ENCODE measurements at places on chromosomes 7 and 10.

GRCh38 chr10:11667756-11668155 is 56.3 kb upstream of the USP6NL start:
- no peak for DNase-seq

- no peak for DNase-seq
Measured at GRCh38 chr10:85961073-85961472, 405.5 kb downstream of the GRID1 start.

- no peak for DNase-seq
Measured at GRCh38 chr10:69657430-69657829, 27.4 kb downstream of the FAM241B start.

- no peak for DNase-seq
Measured at GRCh38 chr7:129949292-129950133, 3.2 kb downstream of the UBE2H start.

DNA sequence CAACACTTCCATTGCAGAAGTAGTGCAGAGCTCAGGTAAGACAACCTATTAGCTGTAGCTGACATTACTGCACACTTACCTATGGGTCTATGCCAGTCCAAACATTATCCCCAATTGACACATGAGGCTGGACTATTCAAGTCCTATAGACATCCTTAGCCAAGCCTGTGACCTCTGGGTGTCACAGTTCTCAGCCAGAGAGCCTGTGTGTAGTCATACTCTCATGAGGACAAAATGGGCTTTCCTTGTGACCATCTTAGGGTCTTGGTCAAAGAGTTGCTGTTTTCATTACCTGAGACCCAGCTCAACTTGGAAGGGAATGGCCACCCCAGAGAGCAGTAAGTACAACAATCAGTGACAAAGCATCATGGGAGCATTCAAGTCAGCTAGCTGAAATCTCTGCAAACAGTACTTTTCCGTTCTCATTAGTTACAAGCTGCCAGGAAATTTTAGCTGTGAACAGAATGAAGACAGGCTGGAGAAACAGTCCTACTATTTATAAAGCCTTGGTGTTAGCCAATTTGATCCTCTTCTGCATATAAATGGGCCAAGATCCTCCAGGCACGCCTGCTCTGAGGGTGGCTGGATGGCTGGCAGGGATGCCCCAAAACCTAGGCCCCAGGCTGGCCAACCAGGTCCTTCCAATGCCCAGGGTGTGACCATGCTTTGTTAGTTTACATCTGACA is 44.3 kb downstream of the NUDCD3 start:
- no peak for DNase-seq

- no peak for DNase-seq
Measured at GRCh38 chr10:93481637-93482144, 443 bp downstream of the MYOF start.

GRCh38 chr10:60295028-60295937 is 94.4 kb downstream of the ANK3 start:
- DNase-seq: no peak

DNA sequence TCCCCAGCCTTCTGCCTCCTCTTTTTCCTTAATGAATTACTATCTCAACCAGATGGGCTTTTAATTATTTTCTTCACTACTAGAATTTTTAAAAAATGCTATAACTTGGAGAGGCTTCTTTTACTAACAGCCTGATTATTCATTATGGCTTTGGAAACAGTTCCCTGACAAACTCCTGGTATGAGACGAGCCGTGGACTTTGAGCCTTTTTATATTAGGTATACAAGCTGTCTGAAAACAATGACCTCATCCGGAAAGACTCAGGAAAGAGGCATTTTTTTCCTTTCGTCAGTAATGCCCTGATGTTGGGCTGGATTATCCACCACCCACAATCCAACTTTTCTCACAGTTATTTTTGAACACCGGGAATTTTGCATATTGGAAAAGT is 26.7 kb upstream of the ABLIM1 start:
- peak; percentile 22 for DNase-seq

GRCh38 chr10:21953585-21954057 is 49.9 kb downstream of the DNAJC1 start:
- peak; percentile 10 for DNase-seq

GRCh38 chr7:50560865-50561351 is 4.3 kb downstream of the DDC start:
- DNase-seq: peak; percentile 91

DNA sequence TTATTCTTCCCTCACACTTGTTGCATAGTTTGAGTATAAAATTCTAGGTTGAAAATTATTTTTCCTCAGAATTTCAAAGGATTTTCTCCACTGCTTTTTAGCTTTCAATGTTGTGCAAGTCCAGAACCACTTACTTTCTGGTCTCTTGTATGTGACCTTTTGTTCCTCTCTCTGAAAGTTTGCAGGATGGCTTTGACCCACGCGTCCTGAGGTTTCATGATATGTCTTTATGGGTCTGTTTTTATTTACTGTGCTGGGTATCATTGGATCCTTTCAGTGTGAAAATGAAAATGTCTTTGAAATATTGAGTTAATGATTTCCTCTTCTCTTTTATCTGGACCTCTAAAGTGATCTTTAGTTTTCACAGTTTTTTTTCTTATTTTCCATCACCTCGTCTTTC is 38.5 kb downstream of the C1GALT1 start:
- no peak for DNase-seq

- DNase-seq: no peak
Measured at GRCh38 chr7:127730658-127731276, 78.8 kb downstream of the SND1 start.

- DNase-seq: no peak
Measured at GRCh38 chr7:88276605-88277153, 30.0 kb downstream of the STEAP4 start.
